NCI-H1048 (cell line): ENCODE measurements at places on chromosomes 13 and 19.

- no peak for DNase-seq
These were observed 428.5 kb downstream of the GPC6 start for GRCh38 chr13:93655154-93655553.

GRCh38 chr19:7196763-7197118, 97.5 kb downstream of the INSR start:
- DNase-seq = no peak

DNA sequence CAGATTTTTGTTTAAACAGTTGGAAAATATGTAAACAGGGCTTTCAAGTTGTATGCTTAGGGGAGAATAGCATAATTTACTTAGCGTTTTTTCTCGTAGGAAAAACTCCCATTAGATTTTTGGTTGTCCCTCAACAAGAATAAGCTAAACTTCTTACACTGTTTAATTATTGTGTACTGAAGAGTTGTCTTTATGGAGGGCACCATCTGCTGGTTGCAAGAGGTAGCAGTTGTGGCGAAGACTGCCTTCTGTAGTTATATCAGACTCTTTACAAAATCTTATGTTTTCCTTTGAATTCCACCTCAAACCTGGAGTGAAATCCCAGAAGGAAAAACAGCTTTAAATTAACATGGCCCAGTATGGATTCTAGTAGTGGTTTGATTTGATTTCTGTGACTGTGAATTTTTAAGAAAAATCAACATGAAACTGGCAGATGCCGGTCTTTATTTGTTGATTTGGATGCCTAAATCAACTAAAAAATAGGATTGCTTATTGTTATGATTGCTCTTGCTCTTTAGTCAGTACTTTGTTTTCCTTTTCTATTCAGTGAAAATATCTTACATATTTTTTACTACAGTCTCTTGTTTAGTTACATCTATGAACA, 53.4 kb downstream of the PDS5B start:
- peak; percentile 0 for DNase-seq

GRCh38 chr19:38549942-38550341, 67.8 kb downstream of the MAP4K1 start:
- DNase-seq = no peak

DNA sequence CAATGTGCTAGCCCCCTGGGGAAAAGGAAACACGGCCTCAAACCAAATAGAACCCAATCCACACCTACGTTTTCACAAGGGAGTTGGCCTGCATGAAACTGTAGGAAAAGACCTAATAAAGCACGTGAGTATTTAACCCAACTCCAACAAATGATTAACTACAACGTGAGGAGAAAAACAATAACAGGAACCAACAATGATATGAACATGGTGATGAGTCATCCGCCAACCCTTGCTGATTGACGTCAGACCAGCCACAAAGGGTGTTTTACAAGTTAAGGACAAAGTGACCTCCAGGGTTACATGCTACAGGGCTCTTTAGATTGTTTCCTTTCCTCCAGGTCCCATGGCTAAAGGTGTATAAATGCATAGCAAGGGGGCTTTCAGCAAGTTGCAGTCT, 460.5 kb downstream of the COG6 start:
- no peak for DNase-seq

DNA sequence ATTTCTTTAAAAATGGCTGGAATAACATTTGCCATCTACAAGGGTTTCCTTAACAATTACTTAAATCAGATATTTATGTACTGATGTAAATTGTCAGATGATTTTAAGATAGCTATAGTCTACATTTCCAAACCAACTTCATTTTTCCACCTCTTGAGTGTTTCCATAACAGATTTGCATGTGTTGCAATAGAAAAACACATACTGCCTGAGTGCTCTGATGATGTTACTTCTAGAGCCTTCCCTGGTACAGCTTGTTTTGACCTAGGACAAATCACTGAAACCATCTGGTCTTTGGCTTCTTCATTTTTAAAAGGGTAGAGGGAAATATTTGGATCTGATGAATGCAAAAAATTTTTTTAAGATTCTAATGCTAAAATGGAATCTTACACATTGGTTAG, 245.9 kb downstream of the PCDH9 start:
- DNase-seq = no peak

GRCh38 chr19:17931532-17932191, 1.2 kb upstream of the CCDC124 start:
- no peak for DNase-seq

DNA sequence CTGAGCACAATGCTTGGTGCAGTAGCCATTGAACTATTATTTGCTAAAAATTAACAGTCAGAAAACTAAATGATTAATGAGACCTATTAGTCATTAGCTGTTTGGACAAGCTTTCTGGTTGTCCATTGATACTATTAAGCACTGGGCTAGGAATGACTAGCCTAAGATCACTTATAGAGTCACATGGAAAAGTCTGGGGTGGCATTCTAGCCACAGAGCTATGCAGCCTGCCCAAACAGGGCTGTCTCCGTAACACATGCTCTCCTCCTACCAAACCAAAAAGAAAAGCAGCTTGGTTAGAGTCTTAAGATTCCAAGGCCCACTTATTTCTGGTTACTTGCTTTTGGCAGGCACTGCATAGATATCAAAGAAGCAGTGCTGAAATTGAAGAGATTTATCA, 193.5 kb upstream of the NBEA start:
- no peak for DNase-seq

GRCh38 chr13:65615506-65615905, 1614.6 kb downstream of the PCDH9 start:
- DNase-seq = no peak

DNA sequence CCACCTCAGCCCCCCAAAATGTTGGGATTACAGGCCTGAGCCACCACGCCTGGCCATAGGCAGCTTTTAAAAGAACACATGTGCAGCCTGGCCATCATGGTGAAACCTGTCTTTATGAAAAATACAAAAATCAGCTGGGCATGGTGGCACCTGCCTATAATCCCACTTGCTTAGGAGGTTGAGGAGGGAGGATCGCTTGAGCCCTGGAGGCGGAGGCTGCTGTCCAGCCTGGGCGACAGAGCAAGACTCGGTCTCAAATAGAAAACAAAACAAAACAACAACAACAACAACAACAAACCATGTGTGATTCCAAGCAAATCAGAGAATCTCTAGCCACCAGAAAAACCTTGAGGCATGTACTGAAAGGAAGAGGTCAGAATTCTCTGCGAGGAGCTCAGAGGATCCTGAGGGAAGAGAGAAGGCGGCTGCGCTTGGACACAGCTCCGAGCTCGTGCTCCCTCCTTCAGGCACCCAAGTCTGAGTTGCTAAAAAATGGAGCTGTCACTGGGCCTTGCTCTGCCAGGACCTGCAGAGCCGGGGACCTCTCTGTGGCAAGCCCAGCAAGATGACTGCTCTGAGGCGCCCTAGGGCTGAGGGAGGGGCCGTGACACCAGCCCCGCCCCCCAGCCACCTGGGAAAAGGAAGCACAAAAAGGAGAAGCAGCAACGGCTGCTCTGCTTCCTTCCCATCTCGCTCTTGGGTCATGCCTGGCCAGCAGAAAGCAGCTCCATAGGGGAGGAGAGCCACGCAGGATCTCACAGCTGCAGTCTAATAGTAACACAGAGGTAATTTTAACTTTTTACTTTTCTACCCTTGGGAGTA, at the start of gene ARL11:
TSS of gene ARL11 (plus strand) at position 677 of the 822 bp plus-strand sequence. CDS start 1,941 bp downstream, outside the sequence.
- no peak for DNase-seq

DNA sequence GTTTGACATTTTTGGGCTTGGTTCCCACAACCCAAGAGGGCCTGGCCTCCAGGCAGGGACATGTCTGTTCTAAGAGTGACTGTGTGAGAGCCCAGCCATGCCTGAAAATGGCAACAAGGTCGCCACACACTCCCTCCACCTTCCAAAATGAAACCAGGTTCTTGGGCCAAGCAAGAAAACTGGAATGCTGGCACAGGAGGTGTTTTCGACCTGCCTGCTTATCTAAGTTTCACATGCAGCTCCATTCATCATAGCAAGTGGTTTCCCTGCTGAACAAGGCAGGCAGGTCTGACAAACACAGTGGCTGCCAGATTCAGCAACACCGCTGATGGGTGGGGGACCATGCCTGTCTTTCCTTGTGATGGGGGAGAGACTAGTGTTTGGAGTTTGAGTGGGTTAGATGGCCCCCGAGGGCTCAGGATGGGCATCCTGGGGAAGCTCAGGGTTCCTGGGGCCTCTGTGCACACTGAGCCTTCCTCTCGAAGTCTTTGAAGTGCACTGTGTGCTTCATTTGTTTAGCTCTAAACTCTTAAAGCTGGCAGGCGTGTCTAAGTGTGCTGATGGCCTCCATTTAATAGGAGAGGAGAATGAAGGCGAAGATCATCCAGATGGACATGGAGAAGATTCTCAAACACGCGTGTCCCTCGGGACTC, 17.9 kb upstream of the GAS6 start:
- DNase-seq = no peak
